ENCODE measurements at places on chromosomes 5 and 9.

DNA sequence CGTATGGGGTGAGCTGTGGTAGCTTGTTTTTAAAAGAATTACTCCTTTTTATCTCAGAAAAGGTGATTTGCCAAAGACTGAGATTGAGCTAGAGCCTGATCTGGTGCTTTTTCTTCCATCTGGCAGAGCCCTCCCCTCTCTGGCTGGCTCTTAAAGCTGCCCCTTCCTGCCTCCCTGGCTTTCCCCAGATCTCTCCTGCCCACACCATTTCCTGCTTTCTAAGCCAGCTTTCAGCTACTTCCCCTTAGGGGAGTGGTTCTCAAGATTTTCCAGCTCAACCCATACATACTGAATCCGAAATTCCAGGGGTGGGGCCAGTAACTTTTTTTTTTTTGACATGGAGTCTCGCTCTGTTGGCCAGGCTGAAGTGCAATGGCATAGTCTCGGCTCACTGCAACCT, 4.8 kb upstream of the ACOT12 start:
- no peak for DNase-seq

- no peak for DNase-seq
Observed at GRCh38 chr9:109797006-109797405, 17.0 kb downstream of the PALM2AKAP2 start.

GRCh38 chr9:20570756-20571155, 51.5 kb downstream of the MLLT3 start:
- no peak for DNase-seq

DNA sequence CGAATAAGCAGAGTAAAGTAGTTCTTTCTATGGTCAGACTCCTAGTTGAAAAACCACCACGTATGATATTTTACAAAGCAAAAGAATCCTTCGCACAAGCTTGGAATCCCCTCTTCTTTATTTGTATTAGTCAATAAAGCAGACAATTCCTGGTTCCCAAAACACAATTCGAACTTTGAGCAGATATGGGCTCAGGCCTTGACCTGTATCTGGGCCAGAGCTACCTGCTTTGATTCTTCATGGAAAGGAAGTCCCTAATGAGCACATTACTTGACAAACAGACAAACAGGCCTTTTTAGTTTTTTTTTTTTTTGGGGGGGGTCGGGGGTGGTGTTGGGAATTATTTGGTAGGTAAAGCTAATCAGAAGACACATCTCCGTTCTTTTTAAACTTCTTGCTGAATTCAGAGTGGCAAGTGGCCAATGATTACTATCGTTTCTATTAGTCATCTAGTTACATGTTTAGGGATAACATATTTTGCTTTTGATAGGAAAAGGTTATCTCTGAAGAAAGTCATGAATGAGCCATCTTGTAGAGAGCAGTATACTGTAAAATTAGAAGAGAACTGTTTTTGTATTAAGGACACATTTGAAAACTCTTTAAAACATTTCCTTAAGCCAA, 116.6 kb upstream of the HMHB1 start:
- DNase-seq, result no peak

GRCh38 chr5:102307232-102307631, 11.1 kb upstream of the SLCO4C1 start:
- no peak for DNase-seq

GRCh38 chr5:106292654-106293053, 1378.1 kb downstream of the EFNA5 start:
- DNase-seq, result no peak

All from hematopoietic multipotent progenitor cell treated with erythropoietin and hydrocortisone succinate and interleukin-3 and kit ligand, for 17 days (in vitro differentiated cells).